ENCODE measurements at places on chromosomes 5 and 9.

DNA sequence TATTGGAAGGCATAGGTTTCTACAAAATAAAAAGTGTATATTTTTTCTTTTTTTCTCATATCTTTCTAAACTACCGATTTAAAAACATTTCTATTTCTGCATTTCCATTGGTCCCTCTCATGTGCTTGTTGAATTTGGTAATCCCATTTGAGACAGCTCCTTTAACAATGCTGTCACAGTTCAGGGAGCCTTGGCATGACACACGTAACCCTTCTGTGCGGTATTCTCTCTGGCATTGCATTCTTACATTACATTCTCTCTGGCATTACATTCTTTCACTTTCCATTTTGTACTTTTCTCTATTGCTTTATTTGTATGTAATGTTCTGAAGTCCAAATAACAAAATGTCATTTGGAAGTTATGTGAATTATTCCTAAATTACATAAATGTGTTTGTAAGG is 150.7 kb upstream of the RASGRF2 start:
- no peak for DNase-seq

DNA sequence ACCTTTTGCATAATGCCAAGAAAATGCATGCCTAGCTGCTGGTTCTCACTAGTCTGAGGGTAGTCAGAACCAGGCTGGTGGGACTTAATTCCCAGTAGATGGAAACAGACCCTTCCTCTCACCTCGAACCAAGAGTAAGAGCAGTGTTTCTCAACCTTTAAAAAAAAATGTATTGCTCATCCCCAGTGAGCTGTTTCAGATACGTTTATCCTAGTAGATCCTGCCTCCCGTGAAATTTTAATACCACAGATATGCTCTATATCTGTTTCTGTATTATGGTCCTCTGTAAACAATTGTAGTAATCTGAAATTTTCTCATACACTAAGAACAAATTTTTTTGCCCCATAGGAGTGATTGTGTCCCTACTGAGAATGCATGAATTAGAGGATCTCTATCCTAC is 86.2 kb downstream of the TEK start:
- no peak for DNase-seq

- no peak for DNase-seq
Observed at GRCh38 chr9:93065135-93065720, 6.7 kb downstream of the SUSD3 start.

- no peak for DNase-seq
Observed at GRCh38 chr9:93161786-93162562, 22.0 kb upstream of the WNK2 start.

- DNase-seq, result peak; percentile 40
Observed at GRCh38 chr9:118640836-118641560, 728.2 kb downstream of the BRINP1 start.

DNA sequence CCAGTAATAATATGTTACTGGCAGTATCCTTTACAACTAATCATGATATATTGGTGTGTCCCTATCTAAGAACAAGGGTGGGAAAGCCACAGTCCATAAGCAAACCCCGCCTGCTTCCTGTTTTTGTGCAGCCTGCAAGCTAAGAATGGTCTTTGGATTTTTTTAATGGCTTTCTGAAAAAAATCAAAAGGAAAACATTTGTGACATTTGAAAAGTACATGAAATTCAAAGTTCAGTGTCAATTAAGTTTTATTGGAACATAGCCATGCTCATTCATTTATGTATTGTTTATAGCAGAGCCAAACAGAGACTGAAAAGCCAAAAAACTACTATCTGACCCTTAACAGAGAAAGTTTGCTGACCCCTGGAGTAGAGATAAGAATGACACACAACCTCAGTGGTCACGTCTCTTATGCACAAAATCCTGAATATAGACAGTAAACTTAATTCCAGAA is 12.8 kb upstream of the TMEM245 start:
- no peak for DNase-seq
